ENCODE measurements at places on chromosomes 6 and 20.

DNA sequence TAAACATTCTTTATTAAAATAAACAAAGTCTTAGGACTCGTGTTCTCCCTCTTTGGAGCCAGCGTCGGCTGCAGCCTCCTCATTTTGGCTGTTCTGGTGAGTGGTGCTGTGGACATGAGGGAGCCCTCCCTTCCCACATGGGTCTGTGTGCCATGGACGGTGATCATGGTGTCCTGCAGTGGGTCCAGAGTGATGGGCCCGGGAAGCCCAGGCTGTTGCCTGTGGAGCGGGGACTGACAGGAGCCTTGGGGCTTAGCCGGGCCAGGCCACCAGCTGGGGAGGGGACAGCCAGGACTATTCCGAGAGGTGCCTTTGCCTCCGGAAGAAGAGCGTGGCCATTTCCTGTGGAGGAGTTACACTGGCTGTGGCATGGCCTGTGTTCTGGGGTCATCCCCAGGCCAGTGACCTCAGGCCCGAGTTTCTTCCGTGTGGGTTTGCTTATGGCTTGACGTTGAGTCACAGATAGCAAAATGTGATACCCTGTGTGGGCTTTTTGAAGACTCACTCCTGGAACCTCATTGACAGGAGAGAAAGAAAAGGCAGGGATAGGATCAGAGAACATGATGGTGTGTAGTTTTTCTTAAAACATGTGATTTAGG is 153.4 kb downstream of the DTNBP1 start:
- no peak for DNase-seq

GRCh38 chr20:46215913-46216707 is 92.2 kb downstream of the CDH22 start:
- DNase-seq = no peak

GRCh38 chr6:56677559-56677958 is 34.9 kb upstream of the DST start:
- DNase-seq = no peak

DNA sequence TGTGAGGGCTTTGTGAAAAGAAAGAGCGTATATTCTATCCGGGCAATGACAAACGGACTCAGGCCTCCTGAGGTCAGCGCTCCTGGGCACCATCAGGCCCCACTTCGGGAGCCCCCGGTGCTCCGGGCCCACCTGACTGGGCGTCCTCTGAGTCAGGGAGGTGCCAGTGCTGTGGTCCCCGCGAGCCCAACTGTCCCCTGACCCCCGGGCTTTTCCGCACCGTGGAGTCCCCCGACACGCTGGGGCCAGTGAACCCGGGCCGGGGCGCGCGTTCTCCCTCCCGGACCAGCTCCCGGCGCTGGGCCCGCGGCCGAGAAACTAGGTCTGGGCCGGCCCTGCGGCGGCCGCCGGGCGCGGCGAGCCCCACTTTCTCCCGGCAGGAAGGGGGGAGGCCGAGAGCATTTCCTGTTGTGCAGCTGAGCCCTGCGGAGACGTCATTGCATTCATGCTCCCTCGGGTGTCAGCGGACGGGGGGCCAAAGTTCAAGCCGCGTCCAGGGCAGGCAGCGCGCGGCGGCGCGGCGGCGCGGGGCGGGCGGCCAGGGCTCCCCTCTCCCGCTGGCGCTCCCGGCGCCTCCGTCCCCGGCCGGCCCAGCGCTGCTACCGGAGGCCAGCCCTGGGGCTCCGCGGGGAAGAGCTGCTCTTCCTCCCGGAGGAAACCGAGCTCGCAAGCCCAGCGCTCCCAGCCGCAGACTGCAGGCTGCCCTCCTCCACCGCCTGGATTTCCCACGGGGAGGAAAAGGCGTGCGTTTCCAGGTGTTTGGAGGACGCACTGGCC is 18.3 kb downstream of the HIVEP2 start:
- DNase-seq = peak; percentile 84

DNA sequence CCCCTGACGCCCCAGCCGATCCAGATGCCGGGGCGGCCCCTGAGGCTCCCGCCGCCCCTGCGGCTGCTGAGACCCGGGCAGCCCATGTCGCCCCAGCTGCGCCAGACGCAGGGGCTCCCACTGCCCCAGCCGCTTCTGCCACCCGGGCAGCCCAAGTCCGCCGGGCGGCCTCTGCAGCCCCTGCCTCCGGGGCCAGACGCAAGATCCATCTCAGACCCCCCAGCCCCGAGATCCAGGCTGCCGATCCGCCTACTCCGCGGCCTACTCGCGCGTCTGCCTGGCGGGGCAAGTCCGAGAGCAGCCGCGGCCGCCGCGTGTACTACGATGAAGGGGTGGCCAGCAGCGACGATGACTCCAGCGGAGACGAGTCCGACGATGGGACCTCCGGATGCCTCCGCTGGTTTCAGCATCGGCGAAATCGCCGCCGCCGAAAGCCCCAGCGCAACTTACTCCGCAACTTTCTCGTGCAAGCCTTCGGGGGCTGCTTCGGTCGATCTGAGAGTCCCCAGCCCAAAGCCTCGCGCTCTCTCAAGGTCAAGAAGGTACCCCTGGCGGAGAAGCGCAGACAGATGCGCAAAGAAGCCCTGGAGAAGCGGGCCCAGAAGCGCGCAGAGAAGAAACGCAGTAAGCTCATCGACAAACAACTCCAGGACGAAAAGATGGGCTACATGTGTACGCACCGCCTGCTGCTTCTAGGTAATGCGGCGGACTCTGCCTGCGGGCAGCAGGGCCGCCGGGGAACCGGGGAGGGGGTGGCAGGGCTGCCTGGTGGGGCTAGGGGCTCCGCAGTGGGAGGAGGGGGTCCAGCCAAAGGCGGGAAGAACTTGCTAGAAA is 2.3 kb downstream of the GNAS start:
- DNase-seq = no peak

DNA sequence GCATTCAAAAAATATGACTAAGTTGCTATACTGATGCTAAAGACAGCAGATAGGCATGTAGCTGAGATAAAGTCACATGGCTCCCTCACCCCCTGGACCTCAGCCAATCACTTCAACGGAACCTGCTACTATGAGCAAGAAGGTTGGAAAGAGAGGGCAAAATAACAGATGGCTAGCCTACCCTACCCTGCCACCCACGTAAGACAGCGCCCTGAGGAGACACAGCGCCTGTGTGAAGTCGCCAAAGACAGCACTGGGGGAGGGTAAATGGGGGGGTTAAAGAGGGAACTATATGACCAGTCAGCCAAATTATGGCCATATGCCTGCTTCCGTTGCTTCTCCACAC is 163.2 kb downstream of the RALGAPA2 start:
- no peak for DNase-seq

Data from muscle of back (tissue), 13 donors.